Activated T-cell treated with anti-CD3 and anti-CD28 coated beads, Interleukin-2, amount 50 U/mL, for 48 hours (primary cell): ENCODE measurements at places on chromosomes 11 and 22.

DNA sequence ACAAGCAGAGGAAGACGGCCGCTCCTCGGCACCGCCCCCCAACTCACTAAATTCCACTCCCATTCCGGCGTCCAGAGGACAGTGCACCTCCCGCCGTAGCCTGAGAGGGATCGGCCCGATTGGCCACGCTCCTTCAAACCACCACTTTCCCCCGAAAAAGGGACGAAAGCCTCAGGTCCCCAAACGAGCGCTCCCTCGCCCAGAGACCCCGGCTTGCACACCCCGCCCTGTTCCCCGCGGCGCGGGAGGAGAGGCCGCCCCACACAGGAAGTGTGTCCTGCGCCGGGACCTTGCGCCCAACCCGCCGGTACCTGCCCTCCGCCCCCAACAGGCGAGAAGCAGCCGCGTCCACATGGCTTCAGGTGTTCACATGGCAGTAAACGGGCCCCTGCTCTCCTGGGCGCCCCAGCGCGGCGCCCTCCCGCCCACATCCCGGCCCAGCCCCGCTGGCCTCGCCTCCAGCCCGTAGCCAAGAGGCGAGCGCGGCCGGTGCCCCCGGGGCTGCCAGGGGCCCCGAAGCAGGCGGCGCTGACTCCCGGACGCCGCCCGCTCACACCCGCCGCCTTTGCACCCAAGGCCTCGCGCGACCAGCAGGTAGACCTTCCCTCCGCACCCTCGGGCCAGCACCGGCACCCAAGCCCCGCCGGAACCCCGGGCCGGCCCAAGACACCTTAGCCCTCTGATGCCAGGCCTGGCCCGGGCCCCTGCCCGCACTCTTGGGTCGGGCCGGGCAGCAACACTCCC lies 849 bp downstream of the TCF20 start:
- peak; percentile 79 for DNase-seq

DNA sequence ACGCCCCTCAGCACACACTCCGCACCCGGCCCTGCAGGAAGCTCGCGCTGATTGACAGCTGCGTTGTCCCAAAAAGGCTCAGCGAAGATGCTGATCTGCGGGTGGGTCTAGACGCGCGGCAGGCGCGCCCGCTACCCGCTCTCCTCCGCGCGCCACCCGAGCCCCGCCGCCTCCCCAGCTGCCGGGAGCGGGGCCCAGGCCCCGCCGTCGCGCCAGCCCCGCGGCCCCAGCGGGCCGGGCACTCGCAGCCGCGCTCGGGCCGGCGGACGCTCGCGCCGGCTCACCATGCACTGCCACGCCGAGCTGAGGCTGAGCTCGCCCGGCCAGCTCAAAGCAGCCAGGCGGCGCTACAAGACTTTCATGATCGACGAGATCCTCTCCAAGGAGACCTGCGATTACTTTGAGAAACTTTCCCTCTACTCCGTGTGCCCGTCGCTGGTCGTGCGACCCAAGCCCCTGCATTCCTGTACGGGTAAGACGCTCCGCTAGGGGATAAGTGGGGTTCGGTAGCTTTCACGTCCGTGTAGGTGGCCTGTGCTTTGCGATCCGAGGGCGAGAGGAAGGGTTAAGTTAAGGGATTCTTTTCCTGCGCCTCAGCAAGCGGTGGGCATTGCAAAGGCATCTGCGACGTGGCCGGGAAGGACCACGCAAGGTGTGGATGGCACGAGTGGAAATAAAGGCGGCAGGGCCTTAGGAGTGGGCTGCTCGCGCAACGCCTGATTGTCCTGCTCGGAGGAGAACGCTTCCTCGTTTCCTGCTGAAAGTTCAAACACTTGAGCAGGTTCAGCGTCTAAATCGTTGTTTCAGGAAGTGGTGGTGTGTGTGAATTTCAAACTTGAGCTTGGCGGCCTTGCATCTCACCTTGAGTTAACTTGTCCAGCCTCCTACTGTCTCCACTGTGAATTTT lies at the start of gene BARX2:
BARX2 (plus strand) TSS at position 98 of the 907 bp plus-strand sequence; CDS start at position 286, 188 bp downstream.
- peak; percentile 48 for DNase-seq

- no peak for DNase-seq
Measured at GRCh38 chr11:8294251-8294935, 30.7 kb upstream of the LMO1 start.

DNA sequence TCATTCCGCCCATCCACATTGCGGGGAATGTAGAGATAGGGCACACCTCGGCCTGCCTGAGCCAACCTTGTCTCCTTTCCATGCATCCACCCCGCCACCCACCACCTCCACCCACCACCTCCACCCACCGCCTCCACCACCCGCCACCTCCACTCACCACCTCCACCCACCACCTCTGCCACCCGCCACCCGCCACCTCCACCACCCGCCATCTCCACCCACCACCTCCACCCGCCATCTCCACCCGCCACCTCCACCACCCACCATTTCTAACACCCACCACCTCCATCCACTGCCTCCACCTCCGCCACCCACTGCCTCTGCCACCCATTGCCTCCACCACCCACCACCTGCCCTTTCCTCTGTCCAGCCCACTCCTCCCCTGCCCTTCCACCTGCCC lies 78.4 kb downstream of the IGLL1 start:
- no peak for DNase-seq

- peak; percentile 70 for DNase-seq
Measured at GRCh38 chr11:18383388-18384156, 10.8 kb upstream of the LDHA start.
